ENCODE measurements at places on chromosomes 1 and 21.
A peak's percentile ranks its signal among the peaks of the same experiment; 100 is the strongest.

- DNase-seq = peak; percentile 44
Observed at GRCh38 chr1:156262461-156263287, 14.8 kb upstream of the PAQR6 start.

- DNase-seq = no peak
Observed at GRCh38 chr1:101075926-101076325, 50.3 kb upstream of the DPH5 start.

GRCh38 chr1:151923422-151923821, 14.1 kb upstream of the THEM4 start:
- no peak for DNase-seq

DNA sequence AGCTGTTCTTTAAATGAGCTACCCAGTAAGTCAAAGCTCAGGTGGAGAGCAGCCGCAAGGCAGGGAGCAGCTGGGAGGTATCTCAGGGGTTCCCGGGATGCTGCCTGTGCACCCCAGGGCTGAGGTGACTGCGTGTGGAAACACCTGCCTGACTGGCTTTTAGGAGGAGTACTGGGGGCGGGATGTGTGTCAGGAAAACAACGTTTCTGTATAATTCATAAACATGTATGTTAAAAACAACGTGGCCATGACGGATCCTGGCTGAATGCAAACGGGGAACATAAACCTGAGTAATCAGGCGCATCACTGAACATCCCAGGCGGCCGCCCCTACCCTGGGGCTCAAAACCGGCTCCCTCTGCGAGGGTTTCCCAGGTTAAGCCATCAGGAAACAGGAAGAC, 1.5 kb downstream of the C1orf159 start:
- DNase-seq = no peak

GRCh38 chr1:219731771-219732170, 118.9 kb upstream of the ZC3H11B start:
- no peak for DNase-seq
